ENCODE measurements at places on chromosomes 7 and 10. TPM values are rescaled to one million over a fixed set of nuclear protein-coding genes. Genes with fewer than 3 reads are reported as not detected.

Gene TAS2R41
- total RNA-seq, result not detected

Gene HOXA5
- 7.4 TPM for total RNA-seq

Gene MNX1
- not detected for total RNA-seq

Gene WBP1L
- total RNA-seq, result 34.8 TPM

Gene SFTPA1
- not detected for total RNA-seq

Gene PRRT4
- total RNA-seq, result not detected

Gene CTAGE4
- 0.43 TPM for total RNA-seq

Gene PIP4K2A
- total RNA-seq, result 66.7 TPM

Gene C10orf53
- total RNA-seq, result not detected

Gene HHEX
- total RNA-seq, result 1.3 TPM

Gene PHKG1
- total RNA-seq, result 0.43 TPM

Gene OR2A7
- 0.32 TPM for total RNA-seq

Gene KCNIP2
- total RNA-seq, result 0.86 TPM

Gene SMIM30
- total RNA-seq, result 47.4 TPM

Gene CLDN4
- total RNA-seq, result 0.86 TPM

Gene CPED1
- 95.9 TPM for total RNA-seq

Gene LRRTM3
- not detected for total RNA-seq

Gene LRRC18
- not detected for total RNA-seq

Gene VAX1
- total RNA-seq, result not detected

Gene TRPV5
- total RNA-seq, result not detected

Gene WNT16
- total RNA-seq, result 0.32 TPM

Gene CD36
- total RNA-seq, result 4.3 TPM

Gene TET1
- 8.4 TPM for total RNA-seq

Gene ADCYAP1R1
- total RNA-seq, result not detected

Gene AZGP1
- total RNA-seq, result not detected

Gene ENKUR
- under 0.01 TPM for total RNA-seq

Gene CDNF
- 1.3 TPM for total RNA-seq

Gene ENTPD1
- 0.86 TPM for total RNA-seq

Gene NPC1L1
- not detected for total RNA-seq

Gene CALML5
- not detected for total RNA-seq

Gene ASAH2
- 1.6 TPM for total RNA-seq

Gene TSPAN13
- 10.8 TPM for total RNA-seq

Gene CALCR
- total RNA-seq, result under 0.01 TPM

Gene MDFIC
- total RNA-seq, result 39.3 TPM

Gene PRSS37
- not detected for total RNA-seq

Gene TMEM236
- total RNA-seq, result under 0.01 TPM

Gene SLC35G1
- total RNA-seq, result 3.5 TPM

Gene PSMA2
- total RNA-seq, result 55.1 TPM

Gene KAZALD1
- 9.1 TPM for total RNA-seq

Gene CDC14C
- total RNA-seq, result under 0.01 TPM

Gene ARHGEF35
- 0.97 TPM for total RNA-seq

Gene EPHA1
- 0.32 TPM for total RNA-seq

Gene ZNF282
- 21.6 TPM for total RNA-seq

Gene PTPN20
- under 0.01 TPM for total RNA-seq

Gene CYP3A5
- under 0.01 TPM for total RNA-seq

Gene GPR26
- total RNA-seq, result not detected

Gene HOXA10
- total RNA-seq, result 47.1 TPM

Gene FAM25A
- total RNA-seq, result not detected

Gene VDAC2
- total RNA-seq, result 133 TPM

Gene MARCHF5
- total RNA-seq, result 10.3 TPM

Gene PRKAG2
- 27.7 TPM for total RNA-seq

Gene AKR1C8
- not detected for total RNA-seq

Gene AUTS2
- total RNA-seq, result 3.9 TPM

Gene LIPF
- not detected for total RNA-seq

Gene AKR1C3
- total RNA-seq, result 16.4 TPM

Gene MOGAT3
- not detected for total RNA-seq

Data from fibroblast of villous mesenchyme (primary cell).